ENCODE measurements at places on chromosomes 6 and 20. TPM values are rescaled to one million over a fixed set of nuclear protein-coding genes. Genes with fewer than 3 reads are reported as not detected.

- DNase-seq, result no peak
These were observed 46.5 kb downstream of the BLOC1S5 start for GRCh38 chr6:8017705-8018104.

- no peak for DNase-seq
These were observed 32.9 kb downstream of the TBPL1 start for GRCh38 chr6:133985970-133986369.

DNA sequence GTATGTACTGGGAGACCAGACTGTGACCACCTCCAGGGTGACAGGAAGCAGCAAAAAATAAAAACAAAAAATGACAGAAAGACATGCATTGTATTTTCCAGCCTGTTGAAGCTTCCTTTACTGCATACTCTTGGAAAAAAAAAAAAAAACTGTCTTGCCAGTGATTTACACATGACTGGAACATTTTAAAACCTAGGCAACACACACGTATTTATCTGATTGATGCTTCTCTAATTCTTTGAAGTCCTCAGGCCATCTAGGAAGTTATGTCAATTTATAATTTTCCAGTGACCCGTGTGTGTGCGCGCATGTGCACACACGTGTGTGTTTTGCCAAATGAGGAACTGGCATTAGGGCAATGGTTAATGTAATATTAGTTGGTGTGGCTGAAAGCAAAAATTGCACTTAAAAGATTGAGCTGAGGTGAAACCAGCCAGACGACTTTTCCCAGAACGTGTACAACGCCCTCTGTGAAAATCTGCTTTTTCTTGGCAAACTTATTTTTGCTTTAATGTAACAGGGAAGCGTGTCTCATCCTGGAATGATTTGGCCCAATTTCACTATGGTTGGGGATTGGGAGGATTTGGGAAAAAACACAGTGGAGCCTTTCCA is 315.2 kb downstream of the TFAP2A start:
- DNase-seq, result no peak

DNA sequence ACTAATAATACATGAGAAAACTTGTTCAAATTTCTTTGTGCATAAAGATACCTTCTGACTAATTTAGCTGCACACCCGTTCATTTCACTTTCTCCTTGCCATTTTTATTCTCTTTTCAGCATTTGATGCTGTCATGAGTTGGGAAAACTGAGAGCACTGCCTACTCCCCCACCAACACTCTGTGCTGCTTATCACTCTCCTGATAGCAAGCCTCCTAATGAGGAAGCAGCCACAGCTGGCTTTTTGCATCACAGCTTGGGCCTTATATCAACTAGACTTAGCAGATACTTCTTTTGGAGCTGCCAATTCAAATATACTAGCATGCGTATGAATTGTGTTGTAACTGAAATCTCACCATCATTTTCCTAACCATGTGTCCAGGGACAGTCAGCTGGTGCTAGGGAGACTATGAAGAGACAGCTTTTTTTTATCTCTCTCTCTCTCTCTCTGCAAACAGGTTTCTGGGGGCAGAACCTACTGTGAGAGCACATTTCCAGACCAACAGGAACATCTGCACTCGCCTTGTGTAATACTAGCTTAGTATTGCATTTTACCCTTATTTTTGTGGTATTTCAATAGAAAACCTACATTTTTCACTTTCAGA is 699.0 kb downstream of the KHDRBS2 start:
- DNase-seq, result no peak

DNA sequence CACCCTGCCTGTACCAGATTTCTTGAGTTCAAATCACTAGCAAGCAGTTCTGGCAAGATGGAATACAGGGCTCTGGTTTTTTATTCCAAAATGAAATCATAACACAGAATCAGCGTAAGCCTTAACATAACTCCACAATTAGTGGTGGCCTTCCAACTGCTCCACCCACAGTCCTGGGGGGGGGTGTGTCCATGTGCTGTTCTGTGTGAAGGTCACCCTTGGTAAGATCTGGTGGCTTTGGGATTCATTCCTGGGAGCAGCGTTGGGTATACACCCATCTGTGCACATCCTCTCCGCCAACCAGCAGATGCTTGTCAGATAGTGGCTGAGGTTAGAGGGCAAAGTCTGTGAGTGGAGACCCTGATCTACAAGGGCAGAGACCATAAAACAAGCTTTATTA is 49.9 kb upstream of the CD83 start:
- no peak for DNase-seq

- DNase-seq, result no peak
These were observed 51.0 kb downstream of the RPS12 start for GRCh38 chr6:132865364-132865763.

GRCh38 chr20:7499201-7499600 is 441.1 kb downstream of the HAO1 start:
- no peak for DNase-seq

DNA sequence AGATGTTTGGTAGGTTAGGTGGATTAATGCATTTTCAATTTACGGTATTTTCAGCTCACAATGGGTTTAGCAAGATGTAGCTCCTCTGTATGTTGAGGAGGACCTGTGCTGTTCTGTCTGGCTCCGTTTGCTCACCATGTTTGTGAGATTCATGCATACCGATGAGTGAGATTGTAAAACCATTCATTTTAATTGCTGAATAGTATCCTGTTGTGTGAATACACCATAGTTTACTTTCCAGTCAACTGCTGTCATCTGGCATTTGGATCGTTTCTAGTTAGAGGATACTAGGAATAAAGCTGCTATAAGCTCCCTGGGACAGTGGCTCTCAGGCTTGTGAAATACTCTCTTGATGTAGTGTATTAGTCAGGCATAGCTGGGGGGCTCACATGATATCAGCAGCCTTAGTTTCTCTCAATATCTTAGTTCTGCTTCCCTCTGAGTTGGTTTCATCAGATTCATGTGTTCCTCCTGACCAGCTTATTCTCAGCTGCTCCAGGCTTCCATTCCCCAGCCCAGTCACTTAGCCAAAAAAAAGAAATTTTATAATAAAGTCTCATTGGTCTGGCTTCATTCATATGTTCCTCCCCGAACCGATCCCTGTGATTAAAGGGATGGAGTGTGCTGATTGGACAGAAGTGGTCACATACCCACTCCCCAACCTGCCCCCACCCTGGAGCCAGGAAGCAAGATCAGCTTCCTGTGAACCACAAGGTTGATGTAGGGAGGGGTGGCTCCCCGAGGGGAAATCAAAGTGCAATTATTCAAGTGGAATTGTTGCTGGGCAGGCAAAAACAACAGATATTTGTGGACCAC is 10.9 kb upstream of the B4GALT5 start:
- DNase-seq, result no peak

Gene TMEM244
- polyA plus RNA-seq, result not detected

Gene CRYBG1
- polyA plus RNA-seq, result 2.7 TPM

Gene ARG1
- 0.40 TPM for polyA plus RNA-seq

All from left renal pelvis (tissue), 4 donors.